M059J (cell line): ENCODE measurements at places on chromosomes 11 and 22.

DNA sequence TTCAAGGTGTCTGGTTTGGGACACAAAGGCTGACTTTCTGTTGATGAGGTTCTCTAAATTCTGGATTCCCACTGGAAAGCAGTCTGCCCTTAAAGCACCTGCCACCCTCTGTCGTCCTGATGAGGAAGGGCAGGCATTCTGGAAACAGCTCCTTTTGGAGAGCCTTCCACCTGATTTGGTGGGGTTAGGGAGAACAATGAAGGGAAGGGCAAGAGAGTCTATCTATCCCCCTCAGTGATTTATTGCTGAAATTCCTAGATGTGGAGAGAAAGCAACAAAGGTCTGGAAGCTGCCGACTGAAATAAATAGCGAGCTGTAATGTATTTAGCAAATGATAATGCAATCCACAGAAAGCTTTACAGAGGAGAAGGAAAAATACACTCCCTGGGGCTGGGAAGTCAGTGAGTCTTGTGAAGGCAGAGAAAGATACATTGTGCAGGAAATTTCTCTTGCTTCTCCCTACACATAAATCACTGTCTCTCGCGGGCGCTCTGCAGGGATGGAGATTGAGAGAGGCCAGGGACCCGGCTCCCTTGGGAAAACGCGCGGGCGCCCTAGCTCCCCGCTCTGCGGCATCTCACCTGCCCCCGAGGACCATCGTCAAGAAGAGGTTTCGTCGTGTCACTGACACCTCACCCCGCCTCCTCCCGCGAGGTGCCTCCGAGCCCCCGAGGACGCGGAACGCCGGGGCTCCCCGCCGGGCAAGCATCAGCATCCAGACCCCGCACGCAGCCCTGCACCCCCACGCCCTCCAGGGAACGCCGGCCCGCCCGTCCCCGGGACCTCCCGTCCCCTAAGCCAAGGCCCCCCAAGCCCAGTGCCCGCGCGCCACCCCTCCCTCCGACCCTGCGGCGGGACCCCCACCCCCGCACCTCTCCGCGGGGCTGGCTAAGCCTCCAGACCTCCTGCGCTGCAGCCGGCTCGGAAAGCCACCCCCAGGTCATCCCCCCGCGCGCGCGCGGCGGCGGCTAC lies 673 bp downstream of the CDON start:
- peak; percentile 59 for DNase-seq

DNA sequence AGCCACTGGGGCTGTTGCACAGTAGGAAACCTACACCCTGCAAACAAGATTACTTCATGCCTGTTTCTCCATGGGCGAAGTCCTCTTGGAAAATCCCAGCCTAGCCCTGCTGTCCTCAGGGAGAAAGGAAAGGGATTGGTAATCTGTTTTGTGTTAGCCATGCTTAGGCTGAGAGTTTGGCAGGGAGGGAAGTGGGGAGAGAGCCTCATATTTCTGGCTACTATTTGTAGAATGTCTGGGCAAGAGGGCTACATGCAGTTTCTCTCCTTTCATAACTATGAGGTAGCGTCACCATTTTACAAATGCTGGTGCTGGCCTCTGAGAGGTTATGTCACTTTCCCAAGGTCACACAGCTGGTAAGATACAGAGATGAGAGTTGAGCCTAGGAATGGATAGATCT lies 737 bp upstream of the MFRP start:
- no peak for DNase-seq

DNA sequence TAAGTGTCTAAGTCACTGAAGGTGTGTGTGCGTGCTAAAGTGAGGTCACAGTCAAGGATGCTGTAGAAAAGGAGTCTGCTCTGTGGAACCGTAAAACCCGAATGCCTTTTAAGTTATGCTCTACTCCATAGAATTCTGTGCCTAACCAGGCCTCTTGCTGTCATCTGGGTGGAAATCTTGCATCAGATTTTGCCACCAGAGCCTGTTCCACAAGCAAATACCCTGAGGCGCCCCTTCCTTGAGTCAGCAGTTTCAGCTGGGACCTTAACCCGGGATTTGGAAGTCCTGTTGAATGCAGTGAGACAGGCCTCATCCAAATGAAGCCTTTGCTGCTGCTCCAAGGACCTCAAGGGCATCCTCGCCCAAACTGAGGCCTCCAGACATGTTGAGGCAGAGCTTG lies 109.8 kb downstream of the WNT11 start:
- DNase-seq = no peak

DNA sequence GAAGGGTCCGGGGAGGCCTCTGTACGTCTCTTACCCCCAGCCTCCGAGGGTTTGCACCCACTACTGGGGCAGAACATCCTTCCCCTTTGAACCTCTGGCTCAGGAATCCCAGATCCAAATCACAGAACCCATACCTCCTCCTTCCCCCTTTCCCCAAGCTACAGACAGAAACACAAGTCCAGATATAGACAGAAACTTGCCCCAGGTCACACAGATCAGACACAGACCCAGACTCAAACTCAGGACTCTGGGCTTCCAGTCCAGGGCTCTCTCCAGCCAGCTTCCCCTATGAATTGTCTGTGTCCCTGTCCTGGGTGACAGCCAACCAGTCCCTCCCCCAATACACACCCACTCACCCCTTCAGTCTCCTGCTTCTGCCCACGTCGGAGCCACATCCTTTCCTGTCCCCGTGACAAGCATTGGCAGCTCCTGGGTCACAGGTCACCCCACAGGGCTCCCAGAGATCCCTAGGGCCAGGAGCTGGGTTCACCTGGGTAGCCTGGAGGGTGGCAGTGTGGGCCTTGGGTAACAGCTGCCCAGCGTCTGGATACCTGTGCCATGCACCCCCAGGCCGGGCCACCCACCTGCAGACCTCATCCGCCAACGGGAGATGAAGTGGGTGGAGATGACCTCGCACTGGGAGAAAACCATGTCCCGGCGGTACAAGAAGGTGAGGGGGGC lies 772 bp downstream of the TBC1D10C start:
- DNase-seq = no peak

DNA sequence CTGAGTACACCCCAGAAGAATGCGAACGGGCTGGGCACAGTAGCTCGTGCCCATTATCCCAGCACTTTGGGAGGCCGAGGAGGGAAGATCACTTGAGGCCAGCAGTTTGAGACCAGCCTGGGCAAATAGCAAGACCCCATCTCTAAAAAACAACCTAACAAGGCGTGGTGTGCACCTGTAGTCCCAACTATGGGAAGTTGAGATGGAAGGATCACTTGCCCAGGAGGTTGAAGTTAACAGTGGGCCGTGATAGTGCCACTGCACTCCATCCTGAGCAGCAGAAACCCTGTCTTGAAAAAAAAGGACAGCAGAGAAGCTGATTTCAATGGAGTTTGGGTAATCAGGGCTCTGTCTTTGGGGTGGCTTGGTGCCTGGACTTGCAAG lies 3.3 kb downstream of the RPLP2 start:
- no peak for DNase-seq

DNA sequence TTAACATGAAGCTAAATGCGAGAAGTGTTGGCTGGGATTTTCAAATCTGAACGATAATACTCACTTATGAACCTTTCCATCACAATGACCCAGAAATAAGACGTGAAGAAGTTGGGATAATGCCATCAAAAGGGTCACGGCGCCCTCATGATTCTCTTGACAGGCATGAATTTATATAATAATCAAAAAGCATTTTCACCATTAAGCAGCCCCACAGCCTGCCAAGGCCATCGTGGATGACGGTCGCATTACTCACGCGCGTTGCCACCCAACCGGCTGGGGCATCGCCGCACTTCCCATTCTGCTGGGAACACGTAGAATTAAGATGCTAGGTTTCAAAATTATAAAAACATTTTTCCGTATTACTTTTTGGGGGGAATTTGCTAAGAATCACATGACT lies 18.9 kb upstream of the GAL start:
- peak; percentile 31 for DNase-seq

DNA sequence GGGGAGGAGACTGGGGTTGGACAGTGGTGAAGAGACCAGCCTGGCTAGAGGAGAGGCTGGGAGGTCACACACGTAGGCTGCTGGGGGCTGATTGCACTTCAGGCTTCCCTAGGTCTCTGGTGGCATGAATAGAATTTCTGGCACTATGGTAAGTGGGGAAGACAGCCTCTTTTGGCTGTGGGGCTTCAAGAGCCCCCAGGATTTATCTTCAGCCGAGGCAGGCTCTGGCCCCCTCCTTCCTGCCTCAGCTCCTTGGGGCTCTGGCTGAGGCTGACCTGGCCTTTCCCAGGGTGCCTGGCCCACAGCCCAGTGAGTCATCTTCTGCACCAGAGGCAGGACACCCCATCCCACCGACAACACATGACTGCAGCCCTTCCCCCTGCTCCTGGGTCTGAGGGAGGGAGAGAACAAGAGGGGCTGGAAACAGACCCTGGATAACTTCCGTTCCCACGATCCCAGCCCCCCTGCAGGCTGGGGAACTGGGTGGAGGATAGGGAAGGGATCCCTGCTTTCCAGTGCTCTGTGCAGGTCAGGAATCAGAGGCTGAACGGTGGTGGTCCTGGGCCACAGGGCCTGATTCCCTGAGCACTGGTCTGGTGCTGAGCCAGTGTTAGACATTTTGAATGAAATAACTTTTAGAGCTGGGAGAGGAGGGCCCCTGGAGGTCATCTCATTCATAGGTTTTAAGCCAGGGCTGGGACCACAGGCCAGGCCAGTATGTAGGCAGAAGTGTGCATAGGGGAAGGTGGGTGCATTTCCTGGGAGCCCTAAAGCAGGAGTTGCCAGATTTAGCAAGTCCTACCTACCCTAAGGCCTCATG lies 26.5 kb downstream of the ARHGEF17 start:
- peak; percentile 94 for DNase-seq

DNA sequence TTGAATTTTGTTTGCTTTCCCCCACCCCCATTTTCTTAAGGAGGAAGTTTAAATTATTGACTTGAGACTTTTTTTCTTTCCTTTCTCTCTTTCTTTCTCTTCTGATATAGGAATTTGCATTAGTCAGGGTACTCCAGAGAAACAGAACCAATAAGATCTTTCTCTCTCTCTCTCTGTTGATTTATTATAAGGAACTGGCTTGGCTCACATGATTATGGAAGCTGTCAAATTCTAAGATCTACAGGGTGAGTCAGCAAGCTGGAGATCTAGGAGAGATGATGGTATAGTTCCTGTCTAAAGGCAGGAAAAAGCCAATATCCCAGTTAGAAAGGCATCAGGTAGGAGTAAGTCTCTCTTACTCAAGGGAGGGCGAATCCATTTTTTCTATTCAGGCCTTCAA lies 64.0 kb downstream of the CCDC81 start:
- peak; percentile 68 for DNase-seq

DNA sequence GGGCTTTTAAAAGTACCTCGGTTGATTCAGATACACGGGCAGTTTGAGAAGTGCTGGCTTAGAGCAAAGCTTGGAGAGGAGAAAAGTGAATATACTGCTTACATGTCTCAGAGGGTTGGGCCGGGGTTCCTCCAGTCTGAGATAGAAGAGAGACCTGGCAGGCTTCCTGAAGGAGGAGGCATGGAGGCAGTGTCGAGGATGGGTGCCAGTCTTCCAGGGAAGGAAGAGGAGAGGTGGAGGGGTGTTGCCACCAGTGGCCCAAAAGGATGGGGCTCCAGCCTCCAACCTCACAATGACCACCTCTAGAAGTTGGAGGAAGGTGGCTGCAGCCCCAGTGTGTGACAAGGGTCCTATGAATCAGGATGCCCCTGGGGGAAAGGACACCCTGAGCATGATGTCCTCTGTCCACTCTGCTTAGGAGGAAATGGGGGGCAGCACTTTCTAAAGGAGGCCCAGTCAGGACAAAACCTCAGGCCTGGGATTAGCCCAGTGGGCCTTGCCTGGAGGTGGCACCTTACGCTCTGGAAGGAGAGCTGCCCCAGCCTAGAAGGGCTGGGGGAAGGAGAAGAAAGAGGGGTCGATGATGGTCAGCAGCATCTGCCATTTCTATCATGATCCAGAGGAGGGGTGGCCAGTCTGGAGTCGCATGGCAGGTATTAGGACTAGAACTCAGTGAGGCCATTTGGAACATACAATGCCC lies 65.2 kb downstream of the CD82 start:
- no peak for DNase-seq

DNA sequence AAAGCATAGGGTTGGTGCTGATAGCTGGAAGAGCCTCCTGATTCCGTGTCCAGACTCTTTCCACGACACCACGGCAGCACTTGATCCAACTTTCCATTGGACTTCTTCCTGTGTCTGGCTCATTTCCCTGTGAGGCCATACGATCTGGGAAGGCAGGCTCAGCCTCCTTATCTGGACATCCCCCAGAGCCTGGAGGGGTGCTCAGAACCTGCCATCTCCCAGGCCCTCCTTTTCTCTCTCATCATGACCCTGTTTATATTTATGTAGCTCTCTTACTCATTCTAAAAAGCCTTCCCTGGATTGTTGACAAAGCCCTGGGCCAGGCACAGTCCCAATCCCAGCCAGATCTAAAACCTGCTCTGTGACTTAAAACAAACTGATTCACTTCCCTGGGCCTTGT lies 7.8 kb upstream of the BCL9L start:
- peak; percentile 34 for DNase-seq
